ENCODE measurements at places on chromosomes 16 and 17. TPM values are rescaled to one million over a fixed set of nuclear protein-coding genes. Genes with fewer than 3 reads are reported as not detected.

DNA sequence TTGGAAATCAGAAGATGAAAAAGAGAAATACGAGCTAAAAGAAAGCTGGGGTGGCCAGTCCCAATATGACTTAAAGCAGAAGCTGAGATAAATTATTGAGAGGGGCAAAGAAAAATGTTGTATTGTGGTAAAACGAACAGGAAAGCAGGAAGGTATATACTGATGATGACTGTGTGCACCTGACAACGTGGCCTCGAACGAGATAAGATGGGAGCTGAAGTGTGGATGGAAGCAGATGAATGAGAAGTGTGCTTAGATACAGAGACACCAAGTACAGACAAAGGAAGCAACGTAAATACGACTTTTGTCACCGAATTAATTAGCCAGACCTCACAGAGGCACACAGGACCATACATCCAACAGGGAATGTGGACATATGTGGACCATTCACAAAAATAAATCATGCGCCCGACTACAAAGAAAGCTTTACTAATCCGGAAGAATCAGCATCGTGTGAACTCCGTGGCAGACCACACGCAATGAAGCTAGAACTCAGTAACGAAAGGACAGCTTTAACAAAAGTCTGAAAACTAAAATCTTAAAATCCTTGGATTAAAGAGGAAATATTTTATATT, 218.7 kb downstream of the RPTOR start:
- no peak for DNase-seq

DNA sequence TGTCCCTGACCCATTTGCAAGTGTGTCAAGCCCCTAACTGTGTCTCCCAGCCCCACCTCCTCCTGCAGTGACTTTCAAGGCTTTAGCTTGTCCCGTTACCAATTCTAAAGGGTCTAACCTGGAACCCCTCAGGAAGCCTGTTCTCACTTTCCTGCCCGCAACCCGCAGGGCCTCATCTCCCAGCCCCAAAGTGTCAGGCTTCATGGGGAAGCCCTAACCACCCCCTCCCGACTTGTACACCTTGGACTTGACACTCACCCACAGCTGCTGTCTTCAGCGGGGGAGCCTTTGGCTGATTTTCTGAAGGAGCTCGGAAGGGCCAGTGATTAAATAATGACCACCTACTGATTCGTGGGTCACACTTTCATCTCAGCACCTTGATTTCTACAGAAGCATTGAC, 33.1 kb downstream of the NLRC5 start:
- DNase-seq: no peak

ZNF785 gene
- 23.7 TPM for polyA plus RNA-seq

CASKIN1 gene
- 1.00 TPM for polyA plus RNA-seq

MRTFB gene
- 31.9 TPM for polyA plus RNA-seq

TP53TG3 gene
- polyA plus RNA-seq: not detected

BRIP1 gene
- 11.2 TPM for polyA plus RNA-seq

DNA sequence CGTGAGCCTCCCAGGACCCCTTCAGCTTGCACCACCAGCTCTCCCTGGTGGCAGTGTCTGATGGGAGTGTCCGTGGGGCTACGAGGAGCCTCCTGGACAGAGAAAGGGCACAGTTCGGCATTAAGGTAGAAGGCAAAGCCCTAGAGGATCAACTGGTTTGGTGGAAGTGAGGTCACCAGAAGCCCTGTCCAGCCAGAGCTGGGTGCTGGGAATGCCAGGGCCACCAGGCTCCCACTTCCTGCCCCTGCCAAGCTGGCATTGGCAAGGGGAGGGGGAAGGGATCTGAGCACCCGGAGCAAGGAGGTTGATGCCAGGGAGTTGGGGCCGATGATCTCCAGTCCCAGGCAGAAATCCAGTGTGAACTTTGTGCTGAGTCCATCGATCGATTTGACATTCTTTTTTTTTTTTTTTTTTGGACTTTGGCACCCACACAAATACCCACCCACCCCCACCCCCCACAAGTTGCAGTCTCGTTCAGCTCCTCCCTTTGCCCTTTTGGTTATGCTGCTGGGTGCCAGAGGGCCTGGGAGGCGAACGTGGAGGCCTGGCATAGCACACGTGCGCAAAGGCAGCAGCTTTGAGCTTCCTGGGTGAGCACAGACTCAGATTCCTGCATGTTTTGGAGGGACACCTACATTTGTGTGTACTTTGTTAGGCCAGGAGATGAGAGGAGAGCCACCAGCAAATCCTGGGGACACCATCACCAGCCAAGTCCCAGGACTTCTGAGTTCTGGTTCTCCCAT, 2.1 kb downstream of the NHERF1 start:
- DNase-seq: no peak

All from renal cortex interstitium (tissue), 15 donors.